ENCODE measurements at places on chromosomes 2 and 18. TPM values are rescaled to one million over a fixed set of nuclear protein-coding genes. Genes with fewer than 3 reads are reported as not detected.

CHRND gene
- total RNA-seq, result not detected

SH3BP4 gene
- 127 TPM for total RNA-seq

XIRP2 gene
- total RNA-seq, result not detected

IL1R2 gene
- not detected for total RNA-seq

DNAJC5G gene
- total RNA-seq, result not detected

DNA sequence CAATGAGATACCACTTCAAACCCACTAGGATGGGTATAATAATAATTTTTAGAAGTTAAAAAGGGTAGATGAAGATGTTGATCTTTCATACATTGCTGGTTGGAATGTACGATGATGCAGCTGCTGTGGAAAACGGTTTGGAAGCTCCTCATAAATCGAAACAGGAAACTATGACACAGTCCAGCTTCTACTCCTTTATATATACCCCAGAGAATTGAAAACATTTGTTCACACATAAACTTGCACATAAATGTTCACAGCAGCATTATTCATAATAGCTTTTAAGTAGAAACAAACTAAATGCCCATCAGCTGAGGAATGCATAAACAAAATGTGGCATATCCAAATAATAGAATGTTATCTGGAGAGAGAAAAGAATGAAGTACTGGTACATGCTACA lies 95.0 kb downstream of the STRADB start:
- DNase-seq, result no peak

CLEC4F gene
- total RNA-seq, result not detected

DNA sequence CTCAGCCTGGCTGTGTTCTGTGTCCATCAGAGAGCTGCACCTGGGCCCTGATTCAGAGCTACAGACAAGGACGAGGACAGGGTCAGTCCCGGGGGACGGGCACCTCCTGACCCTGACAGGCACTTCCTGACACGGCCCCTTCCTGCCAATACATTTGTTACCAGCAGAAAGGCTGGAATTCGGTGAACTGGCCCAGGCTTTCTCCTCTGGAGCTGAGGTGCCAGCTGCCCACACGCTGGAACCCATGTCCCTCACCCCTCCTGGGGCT lies 12.3 kb upstream of the ZNF519 start:
- no peak for DNase-seq

SGO2 gene
- 4.9 TPM for total RNA-seq

- DNase-seq, result no peak
Measured at GRCh38 chr2:30239308-30239985, 8.1 kb downstream of the LBH start.
